ENCODE measurements at places on chromosomes 7 and 10.

- peak; percentile 67 for DNase-seq
Measured at GRCh38 chr10:94403380-94404213, 1.3 kb downstream of the TBC1D12 start.

DNA sequence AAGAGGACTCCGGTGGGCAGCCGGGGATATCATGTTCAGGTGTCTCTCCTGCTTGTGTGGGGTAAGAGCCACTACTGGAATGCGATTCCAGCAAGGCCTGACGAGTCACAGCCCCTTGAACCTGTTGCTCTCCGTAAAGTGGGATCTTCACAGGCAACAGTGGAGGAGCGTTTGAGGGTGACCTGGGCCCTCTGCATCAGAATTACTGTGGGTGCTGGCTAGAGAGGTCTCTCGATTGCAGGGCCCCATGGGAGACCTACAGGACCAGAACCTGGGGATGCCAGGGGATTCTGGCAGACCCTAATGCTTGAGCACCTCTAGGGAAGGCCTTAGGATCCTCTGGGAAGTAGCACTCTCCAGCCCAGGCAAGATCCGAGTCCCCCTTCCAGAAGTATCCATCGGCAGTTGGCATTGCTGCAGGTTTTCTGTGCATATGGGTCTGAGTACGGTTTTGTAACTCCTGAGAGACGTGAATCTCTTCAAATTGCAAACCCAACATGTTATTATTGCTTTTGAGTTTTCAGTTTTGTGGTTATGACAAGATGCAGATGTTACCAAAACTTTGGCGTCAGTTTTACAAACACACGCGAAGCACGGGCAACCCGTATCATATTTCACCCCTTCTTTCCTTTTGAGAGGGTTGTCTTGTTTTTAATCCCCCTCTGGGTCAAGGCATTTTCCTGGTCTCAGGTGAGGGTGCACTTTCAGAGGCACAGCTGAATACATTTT is 4.6 kb downstream of the MGMT start:
- DNase-seq: no peak

DNA sequence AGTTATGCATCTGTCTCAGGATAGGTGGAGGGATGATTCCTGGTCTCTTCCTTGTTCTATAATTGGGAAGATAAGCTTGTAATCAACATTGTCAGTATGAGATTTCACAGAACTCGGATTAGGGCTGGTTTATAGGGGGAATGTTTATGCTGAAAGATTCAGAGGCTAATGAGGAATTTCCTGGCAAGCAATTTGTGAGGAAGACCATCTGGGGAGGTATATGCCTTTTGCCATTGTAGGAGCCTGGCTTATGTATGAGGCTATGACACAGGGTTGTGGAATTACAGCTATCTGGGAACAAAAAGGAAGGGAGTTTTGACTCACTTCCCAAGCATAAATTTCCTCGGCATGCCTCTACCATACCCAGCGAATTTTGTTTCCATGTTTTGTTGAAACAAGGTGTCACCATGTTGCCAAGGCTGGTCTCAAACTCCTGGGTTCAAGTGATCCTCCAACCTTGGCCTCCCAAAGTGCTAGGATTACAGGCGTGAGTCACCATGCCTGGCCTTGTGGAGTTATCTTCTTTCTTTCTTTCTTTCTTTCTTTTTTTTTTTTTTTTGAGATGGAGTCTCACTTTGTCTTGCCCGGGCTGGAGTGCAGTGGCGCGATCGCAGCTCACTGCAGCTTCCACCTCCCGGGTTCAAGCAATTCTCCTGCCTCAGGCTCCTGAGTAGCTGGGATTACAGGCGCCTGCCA is 1.6 kb upstream of the COPS6 start:
- no peak for DNase-seq

DNA sequence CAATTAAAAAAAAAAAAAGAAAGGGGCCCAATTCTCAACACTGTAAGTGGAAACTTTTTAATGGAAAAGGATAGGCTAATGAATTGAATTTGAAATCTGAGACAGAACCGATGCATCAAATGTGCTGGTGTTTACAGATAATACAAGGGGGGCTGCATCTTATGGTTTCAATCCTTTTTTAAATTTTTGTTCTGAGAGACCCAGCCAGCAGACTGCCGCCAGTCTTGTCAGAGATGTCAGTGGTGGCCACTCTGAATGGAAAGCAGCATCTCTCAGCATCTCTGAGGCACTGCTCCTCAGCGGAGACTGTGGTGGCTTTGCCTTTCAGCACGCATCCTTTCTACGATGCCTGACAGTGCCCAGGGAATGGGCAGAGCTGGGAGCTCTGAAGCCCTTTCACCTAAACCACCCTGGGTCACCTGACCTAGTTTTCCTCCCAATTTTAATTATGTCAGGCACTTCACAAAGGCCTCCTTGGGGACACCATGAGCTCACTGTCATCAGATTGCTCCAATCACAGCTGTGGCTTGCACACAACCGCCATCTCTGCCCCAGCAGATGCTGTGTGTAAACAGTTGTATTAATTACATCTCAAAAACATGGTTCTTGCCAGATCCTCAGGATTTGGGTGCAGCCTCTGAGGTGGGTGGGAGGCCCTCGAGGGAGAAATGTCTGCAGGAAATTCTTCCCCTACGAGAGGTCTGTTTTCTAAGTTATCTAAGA is 81.2 kb downstream of the EGFR start:
- DNase-seq: no peak

DNA sequence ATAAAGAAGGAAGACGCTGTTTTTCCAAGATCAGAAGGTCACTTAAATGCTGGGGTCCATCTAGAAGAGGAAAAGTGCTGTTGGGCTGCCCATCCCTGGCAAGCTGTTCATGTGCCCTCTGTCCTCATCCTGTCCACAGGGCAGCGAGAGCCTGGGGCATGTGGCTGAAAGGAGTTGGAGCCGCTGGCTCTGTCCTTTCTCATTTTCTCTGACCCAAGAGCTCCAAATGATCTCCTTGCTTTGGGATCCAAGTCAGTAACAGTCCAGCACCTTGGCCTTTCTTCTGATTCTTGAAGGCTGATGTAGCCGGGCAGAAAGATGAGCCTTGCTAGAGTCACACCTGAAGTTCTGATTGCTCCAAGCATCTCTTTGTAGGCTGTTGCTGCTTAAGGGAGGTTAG is 44.4 kb downstream of the SPDYE5 start:
- DNase-seq: no peak

GRCh38 chr7:1632916-1633785 is 36.9 kb upstream of the ELFN1 start:
- DNase-seq: no peak

- DNase-seq: no peak
Measured at GRCh38 chr7:157827045-157827862, 490.4 kb downstream of the DNAJB6 start.

DNA sequence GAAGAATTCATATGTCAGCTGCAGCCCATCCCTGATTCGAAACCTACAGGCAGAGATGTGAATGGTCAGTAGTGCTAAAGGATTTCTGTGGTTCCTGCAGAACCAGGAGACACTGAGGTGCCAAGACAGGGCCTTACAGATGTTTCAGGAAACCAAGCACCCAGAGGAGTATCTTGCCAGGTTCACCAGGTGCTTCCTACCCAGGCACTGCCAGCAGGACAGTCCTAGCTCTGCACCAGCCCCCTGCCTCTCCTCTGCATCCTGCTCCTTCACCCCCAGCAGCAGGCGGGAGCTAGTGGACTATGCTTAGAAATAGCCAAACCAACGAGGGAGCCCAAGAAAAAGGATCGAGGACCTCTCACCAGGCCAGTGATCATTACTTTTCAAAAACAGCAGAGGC is 4.2 kb upstream of the IKZF1 start:
- DNase-seq: no peak

DNA sequence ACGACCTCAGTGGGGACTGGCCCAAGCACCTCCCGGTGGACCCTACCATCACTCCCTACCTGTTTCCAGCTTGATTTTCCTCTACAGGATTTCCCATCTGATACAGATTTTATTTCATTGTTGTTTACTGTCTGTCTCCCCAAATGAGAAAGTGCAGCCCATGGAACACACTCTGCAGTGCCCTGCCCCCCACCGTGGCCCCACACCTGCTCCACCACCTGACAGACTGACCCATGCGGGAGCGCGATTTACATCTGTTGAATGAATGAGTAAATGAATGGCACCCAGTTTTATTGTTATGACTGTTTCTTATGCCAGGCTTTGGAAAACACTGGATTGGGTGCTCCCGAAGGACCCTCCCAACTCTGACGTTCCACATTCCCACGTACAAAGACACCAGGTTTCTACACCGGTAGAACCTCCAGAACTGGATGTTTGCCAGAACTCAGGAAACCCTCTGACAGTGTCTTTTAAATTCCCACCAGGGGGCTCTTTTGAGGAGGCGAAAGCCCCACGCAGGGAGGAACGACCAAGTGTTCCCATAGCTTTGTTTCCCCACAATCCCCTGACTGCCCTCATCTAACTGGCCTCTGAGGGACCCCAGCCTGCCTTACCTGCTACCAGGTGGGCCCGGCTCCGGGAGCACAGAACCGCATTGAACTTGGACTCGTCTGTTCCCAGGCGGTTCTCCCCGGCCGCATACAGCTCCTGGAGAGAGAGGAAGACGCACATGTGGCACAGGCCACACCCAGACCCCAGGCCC is 29.0 kb downstream of the PLAC9 start:
- DNase-seq: no peak

DNA sequence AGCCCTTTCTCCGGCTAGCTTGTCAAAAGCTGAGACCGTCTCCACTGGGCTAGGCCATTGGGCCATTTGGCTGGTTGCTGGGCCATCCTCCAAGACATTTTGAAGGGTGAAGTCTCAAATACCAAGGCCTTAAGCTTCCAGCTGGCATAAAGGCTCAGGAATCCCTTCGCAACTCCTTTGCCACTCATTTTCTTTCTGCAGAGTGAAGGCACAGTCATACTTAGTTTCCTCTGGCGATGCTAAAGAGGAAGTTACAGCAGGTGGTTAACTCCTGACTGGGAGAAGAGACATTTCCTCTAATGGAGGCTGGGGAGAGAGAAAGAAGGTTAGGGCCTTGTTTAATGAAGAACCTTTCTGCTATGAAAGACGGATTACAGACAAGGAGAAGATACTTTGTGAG is 4.8 kb upstream of the REPIN1 start:
- DNase-seq: no peak

DNA sequence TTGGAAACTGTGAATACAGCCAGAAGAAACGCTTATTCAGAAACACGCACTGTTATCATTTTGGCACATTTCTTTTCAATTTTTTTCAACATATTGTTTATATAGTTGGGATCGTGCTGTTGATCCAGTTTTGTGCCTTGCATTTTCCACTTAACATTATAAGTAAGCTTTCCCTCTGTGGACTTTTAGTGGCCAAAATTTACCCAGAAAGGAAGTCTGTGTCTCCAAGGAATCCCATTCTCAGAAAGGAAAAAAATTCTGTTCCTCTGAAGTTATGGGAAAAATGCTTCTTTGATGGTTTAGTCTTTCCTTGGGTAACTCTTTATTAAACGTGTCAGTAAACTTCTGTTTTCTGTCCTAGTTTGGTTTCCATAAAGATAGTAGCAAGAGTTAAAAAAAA is 280.0 kb downstream of the REEP3 start:
- DNase-seq: no peak

DNA sequence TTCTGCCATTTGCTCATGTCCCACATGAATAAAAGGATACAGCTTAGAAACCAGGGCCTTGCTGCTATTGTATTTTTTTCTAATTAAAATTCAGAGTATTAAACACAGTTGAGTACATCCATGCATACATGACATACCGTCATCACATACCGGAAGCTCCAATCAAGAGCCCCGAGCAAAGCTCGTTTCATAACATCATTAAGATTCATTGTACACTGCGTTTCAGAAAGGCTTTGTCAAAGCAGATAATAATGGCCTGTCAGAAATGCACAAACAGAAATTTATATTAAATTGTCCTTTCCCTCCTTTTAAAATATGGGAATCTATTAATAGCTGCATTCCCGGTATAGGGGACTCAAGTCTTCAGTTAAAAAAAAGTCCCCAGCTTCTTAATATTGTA is 103.4 kb downstream of the PRTFDC1 start:
- DNase-seq: peak; percentile 56

DNA sequence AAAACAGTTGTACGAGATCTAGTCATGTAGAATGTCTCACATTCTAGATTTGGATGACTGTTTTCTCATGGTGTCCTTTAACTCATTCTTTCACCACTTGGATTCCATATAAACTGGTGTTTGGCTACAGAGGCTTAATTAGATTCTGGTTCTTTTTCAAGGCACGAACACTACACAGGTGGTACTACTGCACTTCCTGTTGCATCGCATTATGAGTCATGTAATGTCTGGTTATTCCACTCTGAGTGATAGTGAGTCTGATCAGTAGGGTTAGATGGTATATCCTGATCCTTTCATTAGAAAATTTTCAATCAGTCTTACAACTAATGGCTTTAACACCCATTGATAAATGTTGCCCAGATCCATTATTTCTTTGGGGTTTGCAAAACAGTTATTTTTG is 11.2 kb upstream of the AKAP9 start:
- no peak for DNase-seq

DNA sequence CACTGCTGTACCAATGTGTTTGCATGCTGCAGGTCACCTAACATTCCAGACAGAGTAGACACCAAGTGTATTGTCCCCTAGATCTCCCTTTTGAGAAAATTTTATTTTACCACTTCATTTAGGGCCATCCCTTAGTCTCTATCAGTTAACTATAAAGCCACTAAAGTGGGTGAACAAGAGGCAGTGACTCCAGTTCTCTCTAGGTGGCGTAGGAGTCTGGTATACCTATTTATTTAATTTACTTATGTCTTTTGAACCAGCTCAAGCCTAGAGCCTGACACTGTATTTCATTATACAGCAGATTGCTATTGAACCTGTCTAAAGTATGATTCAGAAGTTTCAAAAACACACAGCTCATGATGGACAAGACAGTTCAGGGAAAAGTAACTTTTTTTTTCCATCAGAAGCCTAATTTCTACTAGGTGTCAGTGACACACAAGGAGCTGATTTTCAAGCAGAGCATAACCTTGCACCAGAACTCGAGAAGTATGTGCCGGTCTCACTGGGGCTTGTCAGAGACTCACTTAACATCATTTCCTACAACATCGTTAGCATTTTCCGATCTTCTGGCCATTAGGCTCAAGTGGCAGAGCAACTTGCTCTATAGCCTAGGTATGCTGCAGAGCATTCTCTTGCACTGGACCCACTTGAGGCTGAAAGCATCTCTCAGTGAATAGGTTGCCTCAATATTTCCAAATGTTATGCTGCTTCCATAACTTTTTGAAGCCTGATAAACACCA is 175.4 kb downstream of the CDC14C start:
- DNase-seq: no peak

- DNase-seq: no peak
Measured at GRCh38 chr10:27383595-27384542, 120.2 kb upstream of the RAB18 start.

DNA sequence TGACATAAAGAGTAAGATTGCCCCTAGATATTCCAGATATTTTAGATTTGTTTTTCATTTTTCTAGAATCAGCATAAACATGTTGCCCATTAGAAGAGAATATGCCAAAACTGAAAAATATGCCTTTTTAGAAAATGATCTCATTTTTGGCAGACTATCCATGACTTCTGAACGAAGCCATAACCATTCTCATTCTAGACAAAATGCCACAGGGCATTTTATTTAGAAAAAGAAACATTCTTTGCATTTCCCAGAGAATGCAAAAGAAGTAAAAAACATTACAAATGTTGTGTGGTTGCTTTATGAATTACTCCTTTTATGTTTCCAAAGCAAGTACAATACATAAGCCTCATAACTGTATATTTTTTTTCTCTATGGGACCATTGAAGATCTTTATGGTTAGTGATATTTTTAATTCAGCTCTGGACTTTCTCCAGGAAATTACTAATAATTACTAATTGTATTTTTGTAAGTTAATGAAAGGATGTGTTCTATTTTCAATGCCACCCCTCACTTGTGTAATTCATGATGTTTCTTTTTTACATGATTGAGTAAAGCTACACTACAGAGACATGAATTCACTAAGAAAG is 109.6 kb upstream of the SEM1 start:
- DNase-seq: no peak

GRCh38 chr10:33991924-33992323 is 657.5 kb upstream of the NRP1 start:
- no peak for DNase-seq
